ENCODE measurements at places on chromosomes 13 and 19.

- peak; percentile 34 for DNase-seq
Observed at GRCh38 chr19:29662604-29663404, 2.5 kb upstream of the PLEKHF1 start.

DNA sequence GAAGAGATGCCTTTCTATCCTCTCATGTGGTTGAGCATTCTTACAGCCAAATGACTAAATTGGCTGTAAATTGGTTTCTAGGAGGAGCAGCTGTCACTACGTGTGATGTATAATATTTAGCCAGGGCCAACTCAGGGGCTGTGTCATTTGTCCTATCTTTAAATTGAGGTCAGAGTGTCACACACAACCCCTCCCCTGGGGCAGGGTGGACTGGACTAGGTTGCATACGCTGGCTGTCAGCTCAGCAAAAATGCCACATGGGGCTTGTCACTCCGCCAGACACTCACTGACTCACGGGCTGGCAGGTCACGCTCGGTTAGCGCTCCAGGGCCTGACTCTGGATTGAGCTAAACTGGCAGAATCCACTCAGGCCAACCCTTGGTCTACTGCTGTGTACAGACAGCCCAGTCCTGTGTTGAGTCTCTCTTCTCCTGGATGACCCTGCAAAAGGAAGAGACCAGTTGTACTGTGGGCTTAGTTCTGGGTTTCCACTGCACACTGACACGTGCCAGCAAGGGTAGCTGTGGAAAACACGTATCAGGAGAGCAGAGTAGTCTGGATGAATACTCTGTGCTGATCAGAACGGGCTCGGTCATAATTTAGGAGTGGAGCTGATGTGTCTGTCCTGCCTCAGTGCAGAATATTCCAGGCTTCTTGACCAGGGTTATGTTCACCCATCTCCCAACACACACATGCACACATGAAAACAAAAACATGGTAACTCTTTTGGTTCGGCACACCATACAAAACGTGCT is 29.1 kb downstream of the SHISA2 start:
- DNase-seq = peak; percentile 43

GRCh38 chr13:40969169-40969901 is 49.8 kb downstream of the ELF1 start:
- DNase-seq = no peak

DNA sequence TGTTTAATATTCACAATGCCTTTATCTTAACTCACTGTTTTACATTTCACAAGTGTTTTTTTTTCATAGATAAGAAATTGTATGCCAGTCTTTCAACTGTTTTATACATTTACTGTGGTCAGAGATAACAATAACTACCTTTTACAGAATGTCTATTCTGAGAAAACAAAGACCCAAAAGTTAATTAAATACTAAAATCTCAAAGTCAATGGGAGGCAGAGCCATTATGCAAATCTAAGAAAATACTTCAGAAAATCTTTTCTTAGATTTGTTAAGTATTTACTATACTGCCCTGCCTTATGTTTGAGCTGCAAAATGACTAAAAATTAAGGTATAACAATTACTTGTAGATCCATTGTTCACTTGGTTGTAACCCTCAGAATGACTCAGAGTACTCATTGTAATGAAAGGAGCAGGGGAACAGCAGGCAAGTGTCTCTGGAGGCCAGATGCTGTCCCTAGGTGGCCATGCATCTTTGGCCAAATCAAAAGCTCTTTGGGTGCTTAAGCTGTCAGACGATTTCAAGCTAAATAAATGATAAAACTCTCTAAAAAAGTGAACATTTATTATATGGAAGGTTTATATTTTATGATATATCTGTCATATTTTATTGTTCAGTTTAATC is 770.1 kb upstream of the PCDH20 start:
- DNase-seq = no peak

- no peak for DNase-seq
Observed at GRCh38 chr13:75430436-75431209, 51.3 kb downstream of the TBC1D4 start.

DNA sequence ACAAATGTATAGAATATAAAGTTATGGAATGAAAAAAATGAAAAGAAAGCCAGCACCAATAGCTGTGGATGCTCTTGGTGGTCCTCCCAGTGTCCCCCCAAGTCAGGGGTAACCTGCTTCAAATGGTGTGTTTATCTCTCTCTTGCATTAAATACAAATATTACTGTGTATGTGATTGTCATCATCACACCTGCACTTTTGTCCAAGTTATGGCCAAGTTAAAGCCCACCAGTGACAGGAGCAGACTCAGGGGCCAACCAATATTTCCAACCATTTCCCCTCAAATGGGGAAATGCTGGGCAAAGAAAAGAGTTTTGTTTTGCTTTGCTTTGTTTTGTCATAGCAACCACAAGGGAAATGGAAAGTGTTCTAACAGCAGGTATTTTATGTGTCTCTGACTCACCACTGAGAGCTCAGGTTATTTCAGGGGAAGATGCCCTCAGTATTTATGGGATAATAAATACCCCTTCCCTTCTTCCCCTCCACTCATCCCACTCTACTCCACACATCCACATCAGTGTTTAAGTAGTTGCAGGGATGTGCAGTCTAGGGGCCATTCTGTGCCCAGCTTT is 133.6 kb downstream of the COL4A1 start:
- no peak for DNase-seq

DNA sequence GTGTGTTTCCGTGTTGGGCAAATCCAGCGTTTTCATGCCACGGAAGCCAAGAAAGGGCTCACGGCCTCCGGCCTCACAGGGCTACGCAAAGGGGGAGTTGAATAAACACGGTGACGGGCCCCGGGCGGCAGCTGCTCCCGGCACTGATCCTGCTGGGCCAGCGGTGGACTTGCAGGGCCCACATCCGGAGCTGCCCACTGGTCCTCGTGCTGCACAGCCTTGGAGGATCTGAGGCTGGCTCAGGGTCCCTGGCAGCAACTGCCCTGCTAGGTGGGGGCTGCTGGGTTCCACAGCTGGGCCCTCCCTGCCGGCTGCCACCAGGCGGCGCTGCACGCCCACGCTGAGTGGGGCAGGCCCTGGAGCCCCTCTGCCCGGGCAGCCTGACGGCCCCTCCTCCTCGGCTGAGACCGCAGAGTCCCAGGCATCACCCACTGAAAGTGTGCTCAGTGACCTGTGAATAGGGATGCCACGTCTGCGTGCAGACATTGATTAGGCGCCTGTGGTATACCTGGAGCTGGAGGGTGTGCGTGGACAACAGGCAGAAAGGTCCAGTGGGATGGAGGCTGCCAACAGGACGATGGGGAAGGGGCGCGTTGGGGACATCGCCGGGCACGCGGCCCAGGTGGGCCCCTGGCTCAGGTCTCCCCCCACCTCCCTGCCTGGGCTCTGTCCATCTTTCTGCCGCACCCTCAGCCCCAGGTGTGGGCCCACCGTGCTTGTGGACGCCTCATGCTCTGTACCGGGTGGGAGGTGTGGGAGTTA is 5.3 kb upstream of the HCN2 start:
- no peak for DNase-seq

DNA sequence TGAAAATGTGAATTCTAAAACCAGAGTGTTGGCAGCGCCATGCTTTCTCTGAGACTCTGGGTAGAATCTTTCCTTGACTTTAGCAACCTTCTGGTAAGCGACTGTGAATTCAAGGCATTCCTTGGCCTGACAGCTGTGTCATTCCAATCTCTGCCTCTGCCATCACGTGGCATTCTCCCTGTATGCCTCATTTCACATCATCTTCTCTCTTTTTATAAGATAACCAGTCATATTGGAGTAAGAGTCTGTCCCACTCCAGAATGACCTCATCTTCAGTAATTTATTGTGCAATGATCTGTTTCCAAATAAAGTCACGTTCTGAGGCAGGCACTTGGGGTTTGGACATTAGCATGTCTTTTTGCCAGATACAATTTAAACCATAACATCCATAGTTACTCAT is 103.4 kb upstream of the POSTN start:
- DNase-seq = peak; percentile 40

GRCh38 chr13:46687810-46688209 is 109.2 kb downstream of the ESD start:
- no peak for DNase-seq

DNA sequence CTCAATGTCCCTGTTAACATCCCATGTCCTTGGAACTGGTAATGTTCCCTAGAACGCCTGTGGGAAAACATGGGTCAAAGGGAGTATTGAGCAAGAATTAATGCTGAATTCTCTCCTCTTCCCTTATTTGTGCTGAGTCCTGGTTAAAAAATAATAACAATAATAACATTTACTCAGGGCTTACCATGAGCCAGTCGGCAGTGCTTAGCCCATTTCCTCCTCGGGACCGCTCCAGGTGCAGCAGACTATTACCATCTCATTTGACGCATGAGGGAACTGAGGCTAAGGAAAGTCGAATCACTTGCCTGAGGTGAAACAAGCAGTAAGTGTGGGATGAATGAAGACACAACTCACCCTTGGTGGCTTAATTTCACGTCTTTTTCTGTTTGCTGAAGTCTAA is 33.6 kb upstream of the SLC15A1 start:
- DNase-seq = no peak

GRCh38 chr13:42107421-42107820 is 59.0 kb downstream of the DGKH start:
- no peak for DNase-seq

GRCh38 chr13:107124129-107124718 is 556.3 kb upstream of the ARGLU1 start:
- DNase-seq = no peak

GRCh38 chr19:53192771-53193534 is at the start of gene ZNF665:
Gene ZNF665, minus strand, starts transcription at chr19:53193358. Its CDS starts 10,460 bp downstream, at chr19:53182898.
- peak; percentile 48 for DNase-seq

DNA sequence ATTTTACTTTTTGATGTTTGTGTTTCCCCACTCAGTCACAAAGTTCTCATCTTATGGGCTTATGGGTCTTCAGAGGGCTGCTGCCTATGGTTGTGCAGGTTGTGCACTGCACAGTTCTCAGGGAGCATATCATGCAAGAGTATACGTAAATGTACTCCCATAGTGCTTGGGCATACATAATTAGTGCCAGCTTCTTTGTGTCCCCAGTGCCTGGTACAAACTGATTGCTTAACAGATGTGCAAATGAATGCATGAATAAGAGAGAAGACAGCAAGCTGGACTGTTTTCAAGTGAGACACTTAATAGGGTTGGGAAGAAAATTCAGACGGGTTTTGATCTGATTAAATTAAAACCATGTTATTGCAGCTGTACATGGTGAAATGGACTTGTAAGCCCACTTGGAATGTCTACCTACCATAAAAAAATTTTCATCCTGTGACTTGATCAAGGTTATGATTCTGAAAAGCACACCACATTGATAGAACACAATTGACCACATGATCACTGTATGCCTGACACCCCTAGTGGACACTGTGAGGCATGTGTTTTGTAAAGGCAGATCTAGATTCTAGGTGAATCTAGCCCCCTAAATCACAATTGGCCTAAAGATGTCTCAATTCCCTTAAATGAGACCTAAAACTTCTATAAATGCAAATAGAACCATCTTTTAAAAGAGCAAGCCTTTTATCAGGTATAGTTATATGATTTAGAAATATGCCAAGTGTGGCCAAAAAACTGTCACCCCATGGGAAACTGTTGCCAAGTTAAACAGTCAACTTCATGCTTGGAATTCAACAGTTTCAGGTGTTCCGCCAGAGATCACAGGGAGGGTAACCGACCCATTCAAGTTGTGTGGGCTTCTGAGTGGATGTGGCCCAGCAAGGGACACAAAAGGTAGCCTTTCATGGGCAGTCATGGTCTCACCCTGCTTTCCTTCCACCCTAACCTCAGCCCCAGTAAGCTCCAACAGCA is 27.9 kb downstream of the FAM124A start:
- no peak for DNase-seq

- no peak for DNase-seq
Observed at GRCh38 chr13:111597618-111598017, 277.2 kb downstream of the TEX29 start.

DNA sequence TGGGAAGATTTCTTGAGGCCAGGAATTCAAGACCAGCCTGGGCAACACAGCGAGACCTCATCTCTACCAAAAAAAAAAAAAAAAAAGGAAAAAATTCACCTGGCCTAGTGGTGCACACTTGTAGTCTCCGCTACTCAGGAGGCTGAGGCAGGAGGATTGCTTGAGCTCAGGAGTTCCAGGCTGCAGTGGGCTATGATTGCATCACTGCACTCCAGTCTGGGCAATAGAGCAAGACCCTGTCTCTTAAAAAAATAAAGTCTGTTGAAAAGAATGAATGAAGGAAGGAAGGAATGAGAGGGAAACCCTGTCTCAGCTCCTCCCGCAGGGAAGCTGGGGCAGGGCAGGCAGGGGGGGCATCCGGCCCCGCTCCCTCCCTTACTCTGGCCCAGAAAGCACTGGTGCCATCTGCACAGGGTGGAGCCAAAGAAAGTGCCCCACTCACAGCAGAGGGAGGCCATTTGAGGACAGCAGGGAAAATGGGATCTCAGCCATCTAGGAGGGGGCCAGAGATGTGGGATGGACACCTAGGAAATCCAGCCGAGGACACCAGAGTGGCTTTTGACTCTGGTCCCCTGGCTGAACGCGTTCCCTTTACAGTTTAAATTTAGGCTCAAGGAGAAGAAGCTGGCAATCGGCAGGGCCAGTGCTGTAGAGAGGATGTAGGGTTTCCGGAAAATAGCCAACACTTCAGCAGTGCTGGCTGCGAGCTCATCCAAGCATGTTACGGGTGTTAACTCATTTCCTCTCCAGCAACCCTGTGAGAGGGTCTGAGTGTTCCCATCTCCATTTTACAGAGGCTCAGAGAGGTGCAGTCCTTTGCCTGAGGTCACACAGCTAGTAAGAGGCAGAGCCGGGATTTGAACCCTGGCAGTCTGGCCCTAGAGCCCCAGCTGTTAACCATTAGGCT is 3.6 kb upstream of the HPN start:
- DNase-seq = no peak

GRCh38 chr19:48351341-48351752 is 12.4 kb downstream of the TMEM143 start:
- DNase-seq = peak; percentile 27

DNA sequence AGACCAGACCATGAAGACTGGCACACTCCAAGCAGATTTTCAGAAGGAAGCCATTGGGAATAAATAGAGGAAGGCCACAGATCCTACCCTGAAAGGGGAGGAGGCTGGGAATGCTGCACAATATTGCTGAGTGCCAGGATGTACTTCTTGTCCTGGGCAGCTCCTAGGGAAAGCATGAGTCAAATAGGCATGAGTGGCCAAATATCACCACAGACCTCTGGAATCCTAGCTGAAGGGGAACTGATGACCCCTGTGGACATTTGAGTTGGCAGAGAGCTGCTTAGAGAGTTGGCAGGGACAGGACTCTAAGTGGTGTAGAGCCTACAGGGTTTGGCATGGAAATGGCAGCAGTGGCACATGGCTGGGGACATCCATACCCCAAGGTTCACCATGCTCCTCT is 234.3 kb upstream of the TRPC4 start:
- DNase-seq = no peak

DNA sequence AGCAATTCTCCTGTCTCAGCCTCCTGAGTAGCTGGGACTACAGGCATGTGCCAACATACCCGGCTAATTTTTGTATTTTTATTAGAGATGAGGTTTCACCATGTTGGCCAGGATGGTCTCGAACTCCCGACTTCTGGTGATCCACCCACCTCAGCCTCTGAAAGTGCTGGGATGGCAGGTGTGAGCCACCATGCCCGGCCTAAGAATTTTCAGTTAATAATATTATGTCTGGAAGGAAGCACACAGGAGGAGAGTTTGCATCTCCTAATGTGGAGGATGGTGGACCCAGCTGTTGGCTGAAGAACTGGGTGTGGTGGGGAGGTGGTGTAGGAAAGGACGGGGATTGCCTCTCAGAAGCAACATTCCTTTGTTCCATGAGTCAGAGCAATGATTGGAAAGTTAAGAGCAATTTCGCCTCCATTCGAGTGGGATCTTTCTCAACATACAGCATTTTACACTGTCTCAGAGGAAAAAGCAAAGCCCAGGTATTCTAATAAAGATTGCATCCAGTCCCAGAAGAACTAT is 11.9 kb downstream of the PDCD2L start:
- no peak for DNase-seq

- no peak for DNase-seq
Observed at GRCh38 chr19:17183858-17184321, 31.3 kb upstream of the USE1 start.

Measured in GOT3 (cell line).